ENCODE measurements at places on chromosomes 7 and 10. TPM values are rescaled to one million over a fixed set of nuclear protein-coding genes. Genes with fewer than 3 reads are reported as not detected.

FAM241B gene
- 4.0 TPM for total RNA-seq

AFAP1L2 gene
- 25.8 TPM for total RNA-seq

DNA sequence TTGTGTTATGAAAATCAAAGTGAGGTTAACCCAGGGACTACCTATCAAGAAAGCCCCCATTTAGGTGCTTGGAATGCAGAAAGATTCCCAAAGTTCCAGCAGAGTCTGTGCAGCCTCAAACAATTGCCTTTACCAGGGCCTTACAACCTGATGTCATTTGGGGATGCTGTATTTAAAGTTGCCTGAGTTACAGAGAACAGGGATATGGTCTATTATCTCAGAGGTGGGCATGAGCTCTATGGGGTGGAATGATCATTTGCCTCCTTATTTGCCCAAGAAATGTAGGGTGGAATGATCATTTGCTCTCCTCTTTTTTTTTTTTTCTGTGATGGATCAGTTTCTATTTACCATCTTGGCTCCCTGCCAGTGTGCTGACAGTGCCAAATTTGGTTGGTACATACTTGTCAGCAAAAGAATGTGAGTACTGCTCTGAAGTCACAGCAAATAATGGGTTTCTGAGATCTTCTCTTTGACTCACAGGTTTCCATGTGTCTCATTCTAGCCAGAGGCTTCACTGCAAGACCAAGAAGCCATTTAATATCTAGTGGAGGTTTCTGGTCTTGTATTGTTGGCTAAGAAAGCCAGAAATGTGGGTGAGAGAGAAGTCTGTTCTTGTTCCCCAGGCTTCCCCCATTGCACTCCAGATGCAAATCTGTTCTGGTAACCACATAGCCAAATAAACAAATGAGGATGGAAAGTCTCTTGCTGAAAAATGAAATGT lies 45.5 kb upstream of the ZNRF2 start:
- peak; percentile 96 for DNase-seq

DNA sequence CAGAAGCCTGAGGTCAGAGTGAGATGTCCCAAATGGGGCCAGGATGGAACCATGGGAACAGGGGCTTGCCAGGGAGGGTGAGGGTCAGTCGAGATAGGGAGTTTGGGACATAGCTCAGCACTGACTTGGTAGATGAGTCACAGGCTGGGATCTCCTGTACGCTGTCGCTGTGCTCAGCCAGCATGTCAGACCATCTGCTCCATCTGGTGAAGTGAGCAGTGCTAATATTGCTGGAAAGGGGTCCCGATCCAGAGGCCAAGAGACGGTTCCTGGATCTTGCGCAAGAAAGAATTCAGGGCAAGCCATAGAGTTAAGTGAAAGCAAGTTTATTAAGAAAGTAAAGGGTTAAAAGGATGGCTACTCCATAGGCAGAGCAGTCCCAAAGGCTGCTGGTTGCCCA lies 505.6 kb downstream of the GALNT17 start:
- DNase-seq = no peak

DNA sequence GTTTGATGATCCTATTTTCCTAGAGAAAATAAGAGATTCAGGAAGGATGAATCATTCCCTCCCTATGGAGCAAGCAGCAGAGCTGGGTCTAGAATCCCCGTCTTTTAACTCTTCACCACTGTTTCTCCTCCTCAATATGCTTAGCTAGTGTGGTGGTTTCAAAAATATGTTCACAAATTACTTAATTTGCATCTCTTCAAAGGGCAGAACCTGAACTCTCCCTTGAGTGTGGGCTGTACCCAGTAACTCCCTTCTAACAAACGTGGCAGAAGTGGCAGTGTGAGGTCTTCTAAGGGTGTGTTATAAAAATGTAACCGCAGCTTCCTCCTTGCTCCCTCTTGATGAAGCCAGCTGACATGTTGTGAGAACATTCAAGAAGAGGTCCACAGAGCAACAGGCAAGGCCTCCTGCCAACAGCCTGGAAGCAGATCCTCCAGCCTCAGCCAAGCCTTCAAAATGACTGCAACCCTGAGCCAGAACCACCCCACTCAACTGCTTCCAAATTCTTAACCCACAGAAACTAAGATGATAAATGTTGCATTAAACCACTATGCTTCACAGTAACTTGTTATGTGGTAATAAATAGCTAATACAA lies 36.6 kb downstream of the SRPK2 start:
- DNase-seq = peak; percentile 68

TCF7L2 gene
- total RNA-seq = 10.0 TPM

KCND2 gene
- 0.17 TPM for total RNA-seq

FAM180A gene
- not detected for total RNA-seq
